Airway epithelial cell (primary cell): ENCODE measurements at places on chromosomes 13 and 19. TPM values are rescaled to one million over a fixed set of nuclear protein-coding genes. Genes with fewer than 3 reads are reported as not detected.

CPB2 gene
- total RNA-seq, result not detected in 2 replicates

GPR4 gene
- not detected in 2 replicates for total RNA-seq

ZNF738 gene
- 7.5 TPM in 2 replicates for total RNA-seq

NAT14 gene
- 16.7 and 39.8 TPM in 2 replicates for total RNA-seq

EHD2 gene
- total RNA-seq, result 121 and 124 TPM in 2 replicates

TMEM190 gene
- total RNA-seq, result not detected in 2 replicates

AP2S1 gene
- 331 and 340 TPM in 2 replicates for total RNA-seq

ZNF554 gene
- total RNA-seq, result 2.2 and 4.0 TPM in 2 replicates

ZNF536 gene
- not detected in 2 replicates for total RNA-seq

PTPRH gene
- 0.21 TPM in 1 of 2 replicates, not detected in the other for total RNA-seq

CD209 gene
- not detected in 2 replicates for total RNA-seq

GAS6 gene
- 118 and 128 TPM in 2 replicates for total RNA-seq
